ENCODE measurements at places on chromosomes 5 and 9.

- DNase-seq = no peak
Observed at GRCh38 chr9:131826966-131827525, 87.2 kb upstream of the RAPGEF1 start.

GRCh38 chr9:72600671-72601070, 79.3 kb downstream of the TMC1 start:
- no peak for DNase-seq

- no peak for DNase-seq
Observed at GRCh38 chr9:32596096-32596865, 23.3 kb upstream of the NDUFB6 start.

DNA sequence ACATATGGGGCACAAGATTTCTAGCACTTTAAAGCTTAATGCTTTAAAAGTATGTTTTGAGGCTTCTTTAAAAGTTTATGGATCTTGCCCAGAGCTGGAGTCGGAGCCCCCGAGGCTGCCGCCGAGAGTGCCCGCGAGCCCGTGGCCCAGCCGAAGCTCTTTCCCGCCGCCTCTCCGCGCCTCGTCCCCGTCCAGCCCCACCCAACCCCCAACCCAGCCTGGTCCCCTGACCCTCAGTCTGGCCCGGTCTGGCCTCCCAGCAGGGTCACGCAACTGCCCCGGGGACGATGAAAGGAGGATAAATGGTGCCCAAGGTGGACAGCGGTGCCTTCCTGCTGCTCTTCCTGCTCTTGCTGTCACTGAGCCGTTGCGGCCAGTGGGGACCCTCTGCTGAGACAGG, 1.7 kb downstream of the TSSK1B start:
- no peak for DNase-seq

- DNase-seq = peak; percentile 31
Observed at GRCh38 chr9:34457266-34458012, 931 bp downstream of the FAM219A start.

DNA sequence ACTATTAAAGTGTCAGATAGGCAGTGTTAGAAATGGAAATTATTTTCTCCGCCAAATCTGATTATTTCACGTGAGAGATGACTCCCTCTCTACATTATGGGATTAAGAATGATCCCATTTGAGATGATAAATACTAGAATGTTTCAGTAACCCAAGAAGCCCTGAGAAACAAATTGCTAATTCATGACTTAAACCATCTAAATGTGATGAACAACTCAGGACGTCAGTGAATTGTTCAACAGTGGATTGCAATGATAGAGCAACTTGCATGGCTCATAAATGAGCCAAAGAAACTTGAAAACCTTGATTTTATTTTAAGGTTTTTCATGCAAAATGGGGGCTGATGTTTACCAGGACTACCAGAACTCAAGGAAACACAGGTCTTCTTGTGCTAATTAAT, 350.5 kb upstream of the WWC1 start:
- no peak for DNase-seq

GRCh38 chr5:163943546-163943945, 438.1 kb downstream of the MAT2B start:
- DNase-seq = no peak

GRCh38 chr9:15724016-15724415, 171.2 kb downstream of the CCDC171 start:
- no peak for DNase-seq

GRCh38 chr9:36099718-36100117, 36.8 kb upstream of the GLIPR2 start:
- DNase-seq = no peak

DNA sequence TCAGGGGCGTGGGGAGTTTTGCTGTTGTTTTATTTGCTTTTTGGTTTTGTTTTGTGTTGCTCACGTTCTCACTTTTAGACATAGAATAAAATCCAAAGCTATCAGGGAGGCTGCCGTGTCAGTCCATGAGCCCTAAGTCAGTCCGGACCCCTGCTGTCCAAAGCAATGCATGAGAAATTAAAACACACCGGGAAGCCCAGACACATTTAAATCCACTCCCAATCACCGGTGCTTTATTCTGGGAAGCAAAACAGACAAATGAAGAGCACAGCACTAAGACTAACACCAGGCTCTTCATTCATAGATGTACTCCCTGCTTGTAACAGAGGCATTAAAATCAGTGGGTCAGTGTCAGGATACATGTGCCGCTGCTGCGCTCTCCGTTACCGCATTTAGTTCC, 180.9 kb downstream of the IRX2 start:
- DNase-seq = no peak

DNA sequence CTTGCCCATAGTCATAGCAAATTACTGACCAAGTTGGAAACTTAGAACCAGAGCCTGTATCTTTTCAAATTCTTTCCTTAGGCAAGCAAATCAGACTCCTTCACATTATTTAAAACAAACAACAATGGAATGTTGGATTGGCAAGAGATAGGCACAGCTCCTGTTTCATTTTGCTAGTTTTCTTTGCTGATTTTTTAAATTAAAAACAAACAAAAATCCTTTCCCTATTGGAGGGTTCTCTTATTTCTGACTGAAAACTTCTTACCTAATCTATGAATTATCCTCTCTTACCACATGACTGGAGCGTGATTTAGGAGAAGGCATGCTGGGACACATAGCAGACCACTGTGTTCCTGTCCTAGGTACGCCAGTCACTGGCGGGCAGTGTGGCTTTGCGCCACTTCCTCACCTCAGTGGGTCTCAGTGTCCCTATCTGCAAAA, 63.0 kb downstream of the TTC39B start:
- DNase-seq = no peak

DNA sequence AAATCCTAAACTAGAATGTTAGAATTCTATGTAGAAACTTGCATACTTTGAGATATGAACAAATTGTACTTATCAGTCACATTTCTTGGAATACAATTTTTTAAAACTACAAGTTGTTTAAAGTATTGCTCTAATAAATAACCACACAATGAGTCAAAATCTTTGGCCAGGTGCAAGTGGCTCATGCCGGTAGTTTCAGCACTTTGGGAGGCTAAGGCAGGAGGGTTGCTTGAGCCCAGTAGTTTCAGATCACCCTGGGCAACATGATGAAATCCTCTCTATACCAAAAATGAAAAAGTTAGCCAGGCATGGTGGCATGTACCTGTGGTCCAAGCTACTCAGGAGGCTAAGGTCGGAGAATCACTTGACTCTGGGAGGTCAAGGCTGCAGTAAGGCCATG, 257.8 kb downstream of the COX7C start:
- DNase-seq = no peak

- no peak for DNase-seq
Observed at GRCh38 chr5:88518131-88519016, 249.7 kb upstream of the TMEM161B start.

DNA sequence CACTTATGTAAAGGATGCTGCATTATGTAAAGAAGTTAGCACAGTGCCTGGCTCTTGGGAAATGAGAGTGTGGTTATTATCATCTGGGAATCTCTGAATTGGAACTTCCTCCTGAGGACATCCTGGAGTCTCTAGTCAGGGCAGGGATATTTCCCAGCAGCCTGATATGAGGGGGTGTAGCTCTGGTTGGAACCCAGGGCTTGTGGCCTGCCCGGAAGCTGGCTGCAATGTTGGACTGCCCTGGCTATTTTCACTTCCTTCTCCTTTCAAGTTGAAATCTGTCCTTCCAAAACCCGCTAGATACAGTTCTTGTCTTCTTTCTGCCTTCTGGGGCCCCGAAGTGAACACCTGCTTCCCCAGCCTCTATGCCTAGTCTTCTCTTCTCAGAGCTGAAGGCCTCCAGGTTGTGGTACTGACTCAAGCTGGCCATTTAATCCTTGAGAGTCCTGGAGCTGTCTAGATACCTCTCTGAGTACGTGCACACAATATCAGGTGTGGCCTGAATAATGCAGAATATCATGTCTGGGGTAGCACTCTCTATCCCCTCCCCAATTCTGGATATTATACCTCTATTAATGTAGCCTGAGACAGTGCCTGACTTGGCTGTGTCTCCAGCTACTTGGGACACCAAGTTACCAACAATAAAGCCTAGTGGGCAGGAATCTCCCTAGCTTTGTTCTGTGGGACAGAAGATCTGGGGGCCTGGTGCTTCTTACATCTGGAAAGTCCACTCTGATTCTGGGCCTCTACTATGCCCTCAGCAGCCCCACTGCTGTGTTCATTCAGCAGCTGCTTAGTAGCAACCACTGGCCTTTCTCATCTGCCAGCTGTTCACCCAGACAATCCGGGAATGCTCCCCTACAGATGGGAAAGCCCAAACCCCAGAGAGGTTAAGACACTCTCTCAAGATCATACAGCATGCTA, 45.0 kb downstream of the SLC6A7 start:
- DNase-seq = no peak

- DNase-seq = no peak
Observed at GRCh38 chr9:14281136-14281795, 32.7 kb downstream of the NFIB start.

DNA sequence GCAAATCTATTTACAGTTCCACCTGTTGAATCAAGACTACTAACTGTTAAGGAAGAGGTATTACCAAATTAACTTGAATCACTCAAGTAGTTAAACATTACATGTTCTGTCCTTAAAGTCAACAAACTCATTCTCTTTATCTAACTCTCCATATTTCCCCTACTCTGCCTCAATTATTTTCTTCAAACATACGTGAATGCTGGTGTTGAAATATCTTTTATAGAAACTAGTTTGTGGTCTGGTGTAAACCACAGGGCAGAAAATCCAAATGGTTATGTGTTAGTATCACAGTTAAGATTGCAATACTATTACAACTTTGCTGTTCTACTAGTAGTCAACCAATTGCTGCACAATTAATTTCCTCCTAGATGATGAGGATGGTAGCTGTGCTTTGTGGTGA, 603.5 kb downstream of the KCTD16 start:
- DNase-seq = no peak

GRCh38 chr9:124835026-124835557, 18.2 kb upstream of the WDR38 start:
- DNase-seq = no peak

DNA sequence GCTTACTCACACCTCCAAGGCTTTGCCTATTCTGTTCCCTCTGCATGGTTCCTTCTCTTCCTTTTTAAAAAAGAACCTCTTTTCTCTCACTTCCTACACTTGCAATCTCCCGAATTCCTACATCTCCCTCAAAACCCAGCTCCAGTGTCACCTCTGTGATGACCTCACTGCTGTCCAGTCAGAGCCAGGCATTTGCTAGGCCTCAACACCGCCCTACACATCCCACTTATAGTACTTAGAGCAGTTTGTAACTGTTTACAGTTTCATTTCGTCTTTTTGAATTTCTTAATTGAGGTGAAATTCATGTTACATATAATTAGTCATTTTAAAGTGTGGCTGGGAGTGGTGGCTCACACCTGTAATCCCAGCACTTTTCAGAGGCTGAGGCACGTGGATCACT, 30.8 kb downstream of the CD14 start:
- no peak for DNase-seq

DNA sequence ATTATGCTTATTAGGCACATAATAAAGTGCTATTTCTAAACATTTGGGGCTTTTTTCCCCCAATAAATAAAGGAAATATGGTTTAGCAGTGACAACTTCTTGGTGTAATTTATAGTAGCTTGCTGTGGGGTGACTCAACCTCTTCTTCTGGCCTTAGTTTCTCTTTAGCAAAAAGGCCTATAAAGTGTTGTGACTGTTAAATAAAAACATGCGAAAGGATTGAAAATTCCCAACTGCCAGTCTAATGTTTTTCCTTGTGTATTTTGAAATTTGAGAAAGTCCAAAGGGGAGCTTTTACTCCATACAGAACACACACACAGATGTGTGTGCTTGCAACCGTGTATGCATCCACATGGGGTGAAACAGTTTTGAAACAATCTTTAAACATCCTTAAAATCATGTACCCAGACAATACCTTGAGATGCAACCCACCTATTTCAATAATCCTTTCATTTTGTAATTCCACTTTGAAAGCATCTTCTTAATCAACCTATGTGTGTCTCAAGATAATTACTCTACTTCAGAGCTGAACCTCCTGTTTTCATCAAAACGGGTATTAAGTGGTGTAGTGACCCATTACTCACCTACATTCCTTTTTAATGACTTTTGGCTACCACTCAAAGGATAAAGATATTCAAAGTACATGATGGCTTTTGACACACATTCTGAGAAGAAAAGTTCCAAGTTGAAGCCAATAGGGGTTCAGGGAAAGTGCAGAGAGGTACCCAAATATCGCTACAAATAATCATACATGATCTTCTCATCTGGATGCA, 123.8 kb downstream of the DROSHA start:
- DNase-seq = no peak

- DNase-seq = no peak
Observed at GRCh38 chr9:126230692-126231091, 95.9 kb upstream of the MVB12B start.

GRCh38 chr5:10331341-10331796, 22.1 kb upstream of the MARCHF6 start:
- no peak for DNase-seq

GRCh38 chr5:8068078-8068477, 199.1 kb downstream of the MTRR start:
- DNase-seq = no peak

DNA sequence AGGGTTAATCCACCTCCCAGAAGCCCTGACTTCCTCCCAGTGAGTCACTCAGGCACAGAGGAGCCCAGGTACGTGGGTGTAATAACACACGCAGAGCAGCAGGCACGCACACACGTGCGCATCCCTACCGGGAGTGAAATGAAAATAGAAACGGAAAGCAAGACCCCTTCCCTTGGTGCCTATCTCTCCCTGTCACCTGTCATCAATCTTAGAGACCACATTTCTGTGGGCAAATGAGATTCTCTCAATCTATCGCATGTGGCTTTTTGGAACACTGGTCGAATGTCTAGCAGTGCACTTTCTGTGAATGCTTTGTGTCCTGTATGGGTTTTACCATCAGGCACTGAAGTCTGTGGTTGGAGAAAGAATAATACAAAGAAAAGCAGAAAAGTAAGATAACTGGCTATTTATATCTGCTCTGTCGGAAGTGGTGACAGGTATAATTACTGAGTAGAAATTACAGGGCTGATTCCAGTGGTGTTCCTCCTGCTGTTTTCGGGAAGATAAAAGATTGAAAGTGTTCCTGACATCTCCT, 137.7 kb upstream of the GRIA1 start:
- DNase-seq = no peak

GRCh38 chr5:119019949-119020348, 31.6 kb upstream of the DTWD2 start:
- DNase-seq = no peak

- no peak for DNase-seq
Observed at GRCh38 chr9:100099722-100100042, 639 bp downstream of the INVS start.

- DNase-seq = no peak
Observed at GRCh38 chr5:105146867-105147266, 1584.3 kb upstream of the NUDT12 start.

GRCh38 chr5:16271851-16272250, 92.3 kb upstream of the MARCHF11 start:
- no peak for DNase-seq

- no peak for DNase-seq
Observed at GRCh38 chr9:121500165-121500478, 478 bp upstream of the GGTA1 start.
